ENCODE measurements at places on chromosomes 12 and 14.

GRCh38 chr14:89493877-89494634 lies 77.0 kb upstream of the FOXN3 start:
- DNase-seq, result no peak

- no peak for DNase-seq
These were observed 44.0 kb downstream of the RHOJ start for GRCh38 chr14:63248211-63248610.

DNA sequence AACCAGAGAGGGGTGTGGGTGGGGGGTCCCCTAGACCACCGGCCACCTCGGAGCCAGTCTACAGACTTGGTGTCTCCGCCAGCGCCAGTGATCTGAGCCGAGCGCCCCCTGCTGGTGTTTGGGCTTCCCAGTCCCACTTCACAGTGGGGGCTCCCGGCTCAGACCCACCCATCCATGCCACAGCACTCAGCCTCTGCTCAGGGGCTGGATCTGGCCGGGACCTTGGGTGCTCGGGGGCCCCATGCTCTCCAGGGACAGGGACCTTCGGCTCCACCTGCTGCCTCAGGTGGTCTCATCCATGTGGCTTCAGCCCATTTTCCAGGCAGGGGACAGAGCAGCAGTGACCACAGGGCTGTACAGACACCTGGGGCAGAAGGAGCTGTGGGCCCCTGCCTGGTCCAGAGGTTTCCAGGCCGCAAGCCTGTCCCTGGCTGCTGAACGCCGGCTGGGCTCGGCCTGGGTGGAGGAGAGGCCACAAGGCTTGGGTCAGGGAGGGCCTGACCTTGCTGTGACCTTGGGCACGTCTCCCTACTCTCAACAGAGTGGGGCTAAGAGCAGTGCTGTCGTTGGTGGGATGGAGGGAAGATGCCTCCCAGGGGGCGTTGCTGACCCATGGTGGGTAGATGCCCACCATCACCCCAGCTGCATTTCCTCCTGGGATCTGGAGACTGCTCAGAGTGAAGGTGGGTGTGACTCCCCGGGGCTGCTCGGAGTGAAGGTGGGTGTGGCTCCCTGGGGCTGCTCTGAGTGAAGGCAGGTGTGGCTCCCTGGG lies 86.3 kb downstream of the KIF26A start:
- DNase-seq, result no peak

GRCh38 chr14:38442208-38442607 lies 186.3 kb upstream of the CLEC14A start:
- DNase-seq, result no peak

GRCh38 chr12:120091371-120092090 lies 25.0 kb downstream of the RAB35 start:
- peak; percentile 39 for DNase-seq

- DNase-seq, result no peak
These were observed 108.2 kb upstream of the CCDC91 start for GRCh38 chr12:28082096-28082495.

DNA sequence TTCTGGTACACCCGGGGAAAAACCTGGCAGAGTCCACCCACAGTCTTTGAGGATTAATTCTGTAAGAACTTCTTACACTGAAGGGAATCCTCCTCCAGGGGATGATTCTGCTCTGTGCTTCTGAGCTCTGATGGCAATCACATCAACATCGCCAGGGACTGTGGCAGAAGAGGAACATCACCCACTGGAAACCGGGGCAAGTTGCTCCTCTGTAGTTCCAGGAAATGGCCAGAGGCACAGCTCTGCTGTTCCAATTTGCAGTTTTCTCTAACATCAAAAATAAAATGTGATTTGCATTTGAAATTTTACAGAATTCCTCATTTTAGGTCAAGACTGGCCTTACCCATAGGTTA lies 207.6 kb downstream of the DAD1 start:
- DNase-seq, result no peak

DNA sequence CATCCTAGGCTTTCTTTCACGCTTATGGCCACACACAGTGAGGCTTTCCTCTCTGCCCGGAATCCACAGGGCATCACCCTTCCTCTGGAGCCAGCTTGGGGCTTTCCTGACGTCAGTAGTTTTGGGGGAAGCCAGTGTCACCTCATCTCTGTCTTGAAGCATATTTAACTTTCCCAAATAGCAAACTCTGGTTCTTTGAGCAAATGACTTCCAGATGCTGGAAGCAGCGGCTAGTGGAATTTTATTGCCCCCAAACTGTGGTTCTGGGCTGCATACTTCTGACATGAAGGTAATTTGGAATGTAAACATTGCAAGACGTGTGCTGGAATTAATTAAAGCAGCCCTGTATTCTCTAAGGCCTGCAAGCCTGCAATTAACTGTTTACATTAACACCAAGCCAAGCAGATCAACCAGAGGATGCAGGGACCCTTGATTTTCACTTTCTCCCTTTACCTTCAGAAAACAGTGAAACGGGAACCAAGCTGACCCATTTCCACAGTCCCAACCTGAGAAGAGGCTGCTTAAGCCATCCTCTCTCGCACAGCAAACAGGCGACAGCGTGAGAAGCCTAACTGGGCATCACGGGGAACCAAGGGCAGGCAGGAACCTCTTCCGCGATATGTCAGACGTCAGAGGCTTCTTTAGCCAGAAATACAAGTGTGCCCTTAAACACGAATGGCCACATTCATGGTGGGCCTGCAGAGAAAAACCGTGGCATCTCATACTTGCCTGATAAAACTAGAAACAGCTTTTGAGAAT lies 258.4 kb downstream of the CACNA1C start:
- DNase-seq, result no peak

DNA sequence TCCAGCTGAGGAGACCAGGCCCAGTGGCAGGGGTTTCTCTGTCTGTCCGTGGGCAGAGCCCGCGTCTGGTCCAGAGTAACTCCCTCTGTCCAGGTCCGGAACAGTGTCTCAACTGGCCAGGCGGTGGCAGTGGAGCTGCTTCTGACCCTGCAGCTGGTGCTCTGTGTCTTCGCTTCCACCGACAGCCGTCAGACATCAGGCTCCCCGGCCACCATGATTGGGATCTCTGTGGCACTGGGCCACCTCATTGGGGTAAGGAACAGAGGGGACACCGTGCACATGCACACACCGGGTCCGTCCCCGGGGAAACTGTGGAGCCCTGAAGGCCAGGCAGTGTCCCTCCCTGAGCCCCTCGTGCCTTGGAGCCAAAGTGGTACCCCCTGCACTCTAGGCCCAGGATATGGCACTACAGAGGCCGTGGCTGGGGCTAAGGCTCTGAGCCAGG lies 1.5 kb downstream of the AQP6 start:
- DNase-seq, result peak; percentile 84

- no peak for DNase-seq
These were observed 53.4 kb upstream of the NAV3 start for GRCh38 chr12:77777274-77777673.

GRCh38 chr12:95882080-95882479 lies 23.3 kb downstream of the SNRPF start:
- DNase-seq, result no peak

DNA sequence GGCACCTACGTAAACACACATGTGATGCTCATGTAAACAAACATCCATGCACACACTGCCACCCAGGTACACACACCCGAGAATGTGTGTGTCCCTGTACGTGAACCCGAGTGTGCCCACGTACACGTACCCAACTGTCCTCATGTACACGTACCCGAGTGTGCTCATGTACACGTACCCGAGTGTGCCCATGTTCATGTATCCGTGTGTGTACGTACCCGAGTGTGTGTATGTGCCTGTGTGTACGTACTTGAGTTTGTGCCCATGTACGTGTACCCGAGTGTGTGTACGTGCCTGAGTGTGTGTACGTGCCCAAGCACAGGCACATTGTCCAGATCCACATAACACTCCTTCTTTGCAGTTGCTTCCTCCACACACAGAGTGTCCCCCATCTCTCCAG lies 45.0 kb downstream of the LRCOL1 start:
- DNase-seq, result no peak

DNA sequence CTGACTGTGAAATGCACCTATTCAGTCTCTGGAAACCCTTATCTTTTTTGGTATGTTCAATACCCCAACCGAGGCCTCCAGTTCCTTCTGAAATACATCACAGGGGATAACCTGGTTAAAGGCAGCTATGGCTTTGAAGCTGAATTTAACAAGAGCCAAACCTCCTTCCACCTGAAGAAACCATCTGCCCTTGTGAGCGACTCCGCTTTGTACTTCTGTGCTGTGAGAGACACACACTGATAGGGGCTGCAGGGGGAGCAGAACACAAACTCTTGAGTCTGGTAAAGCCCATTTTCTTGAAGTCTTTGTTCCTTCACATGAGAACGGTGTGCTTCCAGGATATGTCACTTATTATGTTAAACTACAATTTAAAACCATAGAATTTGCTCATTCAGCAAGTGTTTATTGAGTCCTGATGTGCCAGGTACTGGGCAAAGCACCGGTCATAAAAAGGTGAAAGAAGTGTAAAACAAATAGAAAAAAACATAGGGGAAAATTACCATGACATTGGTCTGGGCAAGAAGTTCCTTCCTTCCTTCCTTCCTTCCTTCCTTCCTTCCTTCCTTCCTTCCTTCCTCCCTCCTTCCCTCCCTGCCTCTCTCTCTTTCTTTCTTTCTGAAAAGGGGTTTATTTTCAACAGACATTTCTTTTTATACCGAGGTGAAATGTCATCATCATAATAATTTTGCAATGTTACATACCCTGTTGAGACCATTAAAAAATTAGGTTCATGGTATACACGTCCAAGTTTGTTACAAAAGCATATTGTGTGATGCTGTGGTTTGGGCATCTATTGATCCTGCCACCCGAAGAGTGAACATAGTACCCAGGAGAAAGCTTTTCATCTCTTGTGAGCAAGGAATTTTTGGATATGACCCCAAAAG lies 50.7 kb upstream of the OR4E1 start:
- no peak for DNase-seq

- DNase-seq, result no peak
These were observed 222.1 kb downstream of the RPS29 start for GRCh38 chr14:49363821-49364751.

GRCh38 chr14:53470351-53471043 lies 317.4 kb upstream of the DDHD1 start:
- DNase-seq, result peak; percentile 48

- no peak for DNase-seq
These were observed 32.0 kb downstream of the TC2N start for GRCh38 chr14:91835197-91835919.

DNA sequence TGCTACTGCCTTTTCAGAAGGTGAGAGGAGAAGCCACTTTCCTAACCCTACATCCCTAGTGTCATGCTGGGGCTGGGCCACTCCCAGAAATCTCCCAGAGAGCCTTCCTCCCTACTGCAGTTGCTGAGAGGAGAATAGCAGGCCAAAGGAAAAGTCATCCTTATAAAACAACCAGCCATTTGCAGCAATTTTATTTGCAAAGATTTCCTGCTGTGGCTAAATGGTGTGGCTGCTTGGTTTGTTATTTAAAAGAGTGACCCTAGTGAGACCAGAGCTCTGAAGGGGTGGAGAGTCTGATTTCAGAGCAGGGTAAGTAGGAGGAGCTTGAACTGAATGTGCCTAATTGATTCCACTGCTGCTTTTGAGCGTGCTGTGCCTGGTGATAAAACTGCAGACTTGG lies 232.0 kb downstream of the GRIN2B start:
- DNase-seq, result no peak

GRCh38 chr12:114306646-114307045 lies 99.3 kb downstream of the TBX5 start:
- no peak for DNase-seq

GRCh38 chr12:4450551-4451112 lies 5.0 kb upstream of the FGF6 start:
- DNase-seq, result no peak

DNA sequence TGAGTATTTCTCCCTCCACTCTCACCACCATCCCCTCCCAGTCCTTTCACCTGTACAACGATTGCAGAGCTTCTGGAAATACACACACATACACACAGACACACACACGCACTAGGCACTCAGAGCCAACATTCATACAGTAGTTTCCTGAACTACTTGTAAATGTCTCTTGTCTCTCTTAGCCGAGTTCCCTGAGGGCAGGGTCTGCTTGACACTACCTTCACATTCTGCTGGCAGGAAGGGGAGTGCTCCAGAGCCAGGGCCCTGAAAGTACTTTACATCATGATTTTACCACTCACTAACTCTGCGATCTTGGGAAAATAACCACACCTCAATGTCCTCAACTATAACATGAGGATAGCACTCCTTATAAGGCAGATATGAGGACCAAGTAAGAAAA lies 82.7 kb downstream of the GAS2L3 start:
- DNase-seq, result no peak

DNA sequence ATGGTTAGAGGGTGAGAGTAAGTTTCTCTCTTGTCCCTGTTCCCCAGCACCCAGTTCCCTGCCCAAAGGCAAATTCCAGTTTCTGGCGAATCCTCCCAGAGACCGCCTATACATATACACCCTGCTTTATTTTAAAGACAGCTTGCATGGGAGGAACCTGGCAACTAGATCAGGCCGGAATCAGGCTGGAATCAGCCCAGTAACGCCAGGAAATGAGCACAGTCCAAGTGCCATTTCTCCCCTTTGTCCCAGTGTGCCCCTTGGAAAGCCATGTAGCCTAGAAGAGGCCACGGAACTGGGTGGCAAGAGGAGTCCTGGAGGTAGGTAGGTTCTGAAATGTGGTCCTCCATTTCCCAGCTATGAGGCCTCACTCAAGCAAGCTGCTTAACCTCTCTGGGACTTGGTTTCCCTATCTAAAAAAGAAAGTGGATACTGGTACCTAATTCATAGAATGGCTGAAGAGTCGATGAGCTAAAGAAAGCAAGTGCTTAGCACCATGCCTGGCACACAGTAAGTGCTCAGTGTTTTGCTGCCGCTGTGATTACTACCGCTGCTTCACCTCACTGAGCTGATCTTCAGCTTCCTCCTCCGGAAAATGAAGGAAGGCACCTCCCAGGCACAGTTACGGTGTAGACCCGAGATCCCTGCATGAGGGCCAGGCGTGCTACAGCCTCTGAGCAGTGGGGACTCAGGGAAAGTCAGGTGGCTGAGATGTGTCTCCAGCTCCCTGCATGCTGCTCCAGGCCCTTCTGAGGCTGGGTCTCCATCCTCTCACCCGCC lies 36.4 kb downstream of the PITPNM2 start:
- DNase-seq, result no peak

- DNase-seq, result no peak
These were observed 22.3 kb downstream of the RPGRIP1 start for GRCh38 chr14:21302013-21302835.

- DNase-seq, result no peak
These were observed 9.4 kb upstream of the OSBPL8 start for GRCh38 chr12:76568888-76569551.

DNA sequence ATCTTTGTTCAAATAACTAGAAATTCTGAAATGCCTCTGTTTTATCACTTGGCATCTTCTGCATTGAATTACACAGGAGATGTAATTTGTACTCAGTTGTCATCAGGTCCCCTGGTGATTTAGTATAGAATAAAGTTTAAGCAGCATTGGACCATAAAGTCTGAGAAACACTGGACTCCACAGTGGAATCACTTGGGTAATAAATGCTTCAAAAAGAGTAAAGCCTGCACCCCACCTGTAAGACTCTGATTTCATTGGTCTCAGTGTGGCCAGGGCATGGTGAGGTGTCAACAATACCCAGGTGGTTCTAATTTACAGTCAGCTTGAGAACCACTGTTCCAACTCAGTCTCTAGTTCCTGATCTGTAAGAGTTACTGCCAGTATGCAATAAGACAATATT lies 148.9 kb downstream of the ITPR2 start:
- DNase-seq, result no peak

GRCh38 chr12:108846290-108846701 lies 11.1 kb downstream of the SSH1 start:
- DNase-seq, result peak; percentile 79
